ENCODE measurements at places on chromosomes 2 and 18. TPM values are rescaled to one million over a fixed set of nuclear protein-coding genes. Genes with fewer than 3 reads are reported as not detected.

GRHL1 gene
- 8.2 TPM for total RNA-seq

CHRNG gene
- not detected for total RNA-seq

ELOA2 gene
- total RNA-seq: not detected

FBXO48 gene
- 0.33 TPM for total RNA-seq

LDLRAD4 gene
- total RNA-seq: under 0.01 TPM

PEX13 gene
- total RNA-seq: 36.1 TPM

UGT1A8 gene
- total RNA-seq: not detected

IAH1 gene
- total RNA-seq: 65.2 TPM

PLCD4 gene
- total RNA-seq: not detected

MOCOS gene
- 0.39 TPM for total RNA-seq

PLEK gene
- total RNA-seq: not detected

DTYMK gene
- 32.2 TPM for total RNA-seq

MDH1B gene
- total RNA-seq: 3.9 TPM

MORN2 gene
- 21.6 TPM for total RNA-seq

PTGR3 gene
- 14.5 TPM for total RNA-seq

NXPH2 gene
- not detected for total RNA-seq

TRIM43 gene
- total RNA-seq: 0.33 TPM

AKAIN1 gene
- total RNA-seq: not detected

FOXI3 gene
- total RNA-seq: not detected

C2orf42 gene
- 17.8 TPM for total RNA-seq

OR6B2 gene
- not detected for total RNA-seq
